ENCODE measurements at places on chromosomes 13 and 19. TPM values are rescaled to one million over a fixed set of nuclear protein-coding genes. Genes with fewer than 3 reads are reported as not detected.

DNA sequence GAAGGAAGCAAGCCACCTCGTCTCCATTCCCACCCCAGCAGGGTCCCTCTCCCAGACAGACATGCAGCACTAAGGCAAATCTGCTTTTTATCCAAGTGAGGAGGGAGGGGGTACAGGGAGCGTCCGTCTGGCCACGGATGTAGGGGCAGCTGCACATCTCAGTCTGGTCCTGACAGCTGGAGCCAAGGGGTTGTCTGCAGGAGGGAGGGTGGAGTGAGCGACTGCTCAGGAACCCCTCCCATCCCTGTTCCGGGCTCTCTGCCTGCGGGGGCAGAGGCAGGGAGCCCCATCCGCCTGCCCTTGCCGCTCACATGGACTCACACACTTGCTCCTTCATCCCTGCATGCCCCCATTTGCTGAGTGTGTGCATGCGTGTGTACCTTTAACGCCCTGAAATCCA is 2.5 kb downstream of the TMEM190 start:
- DNase-seq = no peak

GRCh38 chr13:28743020-28743419 is 24.2 kb upstream of the SLC46A3 start:
- DNase-seq = no peak

SLC10A2 gene
- not detected for total RNA-seq

NXNL1 gene
- total RNA-seq = not detected

LPAR2 gene
- total RNA-seq = 35.4 TPM
